ENCODE measurements at places on chromosomes 6 and 20. TPM values are rescaled to one million over a fixed set of nuclear protein-coding genes. Genes with fewer than 3 reads are reported as not detected.

DNA sequence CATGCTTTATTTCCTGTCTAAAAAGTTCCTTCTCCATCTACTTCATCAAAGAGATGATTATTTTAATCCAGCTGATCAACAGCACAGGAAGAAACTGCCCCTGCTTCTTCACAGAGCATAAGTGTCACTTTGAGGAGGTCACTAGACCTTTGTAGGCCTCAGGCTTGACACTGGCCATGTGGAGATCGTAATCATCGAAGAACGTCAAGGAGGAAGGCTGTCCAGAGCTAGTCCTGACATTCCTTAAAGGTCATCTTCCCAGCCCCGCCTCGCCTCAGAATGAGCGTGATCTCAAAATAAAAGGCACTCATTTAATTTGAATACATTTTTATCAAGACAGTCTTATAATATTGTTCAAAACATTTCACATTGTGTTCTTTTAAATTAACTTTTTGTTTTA lies 445.7 kb upstream of the CDH4 start:
- no peak for DNase-seq

GRCh38 chr6:89353118-89353556 lies 615 bp upstream of the UBE2J1 start:
- DNase-seq, result no peak

GRCh38 chr6:73649783-73650182 lies 4.0 kb downstream of the SLC17A5 start:
- no peak for DNase-seq

Gene AMD1
- 71.0 TPM for total RNA-seq

Gene CAGE1
- total RNA-seq, result not detected

GRCh38 chr6:32087574-32088486 lies 21.3 kb downstream of the TNXB start:
- DNase-seq, result peak; percentile 94

- DNase-seq, result peak; percentile 74
Measured at GRCh38 chr6:43668151-43669028, 19.2 kb downstream of the MRPS18A start.

Gene KCNK5
- 6.1 TPM for total RNA-seq

- DNase-seq, result no peak
Measured at GRCh38 chr6:155125906-155126305, 130.8 kb downstream of the TIAM2 start.

Gene BTN1A1
- total RNA-seq, result not detected

DNA sequence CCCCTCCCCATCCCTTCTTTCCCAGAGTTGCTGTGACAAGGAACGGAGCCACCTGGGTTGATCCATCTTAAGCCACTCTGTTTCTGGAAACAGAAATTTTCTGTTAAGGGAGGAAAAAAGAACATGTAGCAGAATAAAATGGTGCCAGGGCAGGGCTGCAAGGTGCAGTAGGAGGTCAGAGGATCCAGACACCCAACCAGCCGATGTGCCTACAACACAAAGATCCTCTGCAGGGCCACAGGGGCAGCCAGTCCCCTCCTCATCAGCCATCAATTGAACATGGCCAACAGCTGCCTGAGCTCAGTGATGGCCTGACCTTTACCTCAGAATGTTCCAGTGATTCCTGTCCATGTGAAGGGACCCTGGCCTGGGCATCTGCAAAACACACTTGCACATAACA lies 11.9 kb downstream of the MDFI start:
- no peak for DNase-seq

Gene DNMT3B
- 0.36 TPM for total RNA-seq

Gene PHACTR1
- 3.9 TPM for total RNA-seq

Gene EYA2
- total RNA-seq, result 3.3 TPM

GRCh38 chr20:8242066-8242465 lies 110.0 kb downstream of the PLCB1 start:
- no peak for DNase-seq

Gene TRIM15
- not detected for total RNA-seq

Measured in sigmoid colon (tissue), 7 donors.